ENCODE measurements at places on chromosomes 6 and 20.

GRCh38 chr6:132410830-132411229 lies 9.6 kb upstream of the MOXD1 start:
- no peak for DNase-seq

DNA sequence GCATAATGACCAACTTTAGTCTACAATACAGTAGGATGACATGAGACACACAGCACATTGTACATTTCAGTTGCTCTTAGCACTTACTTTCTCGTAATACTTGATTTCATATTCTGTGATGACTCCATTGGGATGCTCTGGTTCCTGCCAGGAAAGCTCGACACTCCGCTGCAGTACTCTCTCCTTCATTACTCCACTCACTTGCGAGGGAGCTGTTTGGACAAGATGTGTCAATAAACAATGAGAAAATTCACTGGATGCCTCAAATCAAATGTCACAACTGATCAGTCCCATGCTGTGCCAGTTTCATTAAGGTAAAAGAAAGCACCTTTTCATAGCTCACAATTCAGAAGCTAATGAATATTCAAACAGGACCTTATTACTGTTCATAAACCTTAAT lies 147.1 kb downstream of the EPHA7 start:
- DNase-seq, result no peak

GRCh38 chr6:154127657-154128056 lies 88.6 kb downstream of the OPRM1 start:
- no peak for DNase-seq

DNA sequence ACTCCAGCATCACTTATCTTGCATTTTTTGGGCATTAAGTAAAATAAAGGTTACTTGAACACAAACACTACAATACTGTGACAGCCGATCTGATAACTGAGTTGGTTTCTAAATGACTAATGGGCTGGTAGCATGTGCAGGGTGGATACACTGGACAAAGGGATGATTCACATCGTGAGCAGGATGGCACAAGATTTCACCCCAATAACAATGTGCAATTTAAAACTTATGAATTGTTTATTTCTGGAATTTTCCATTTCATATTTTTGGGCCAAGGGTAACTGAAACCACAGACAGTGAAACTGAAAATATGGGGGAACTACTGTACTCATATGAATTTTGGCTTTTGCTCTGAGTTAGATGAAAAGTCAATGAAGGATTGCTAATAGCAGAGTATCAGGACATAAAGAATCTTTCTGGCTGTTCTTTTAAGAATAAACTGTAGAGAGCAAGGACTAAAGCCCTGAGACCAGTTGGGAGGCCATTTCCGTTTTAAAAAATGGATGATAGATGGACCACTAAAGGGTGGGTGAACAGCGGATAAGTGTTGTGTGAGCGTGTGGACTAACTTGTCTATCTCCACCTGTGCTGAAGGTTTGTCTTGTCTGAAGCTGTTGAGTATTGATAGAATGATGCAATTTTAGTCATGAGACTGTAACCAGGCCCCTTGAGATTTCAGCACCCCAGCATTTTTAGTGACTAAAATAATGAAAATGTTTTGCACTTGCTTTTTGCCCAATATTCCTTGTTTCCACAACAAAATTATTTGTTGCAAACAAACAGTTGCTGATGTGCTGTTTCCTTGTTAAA lies 8.2 kb downstream of the SPINT3 start:
- DNase-seq, result no peak

DNA sequence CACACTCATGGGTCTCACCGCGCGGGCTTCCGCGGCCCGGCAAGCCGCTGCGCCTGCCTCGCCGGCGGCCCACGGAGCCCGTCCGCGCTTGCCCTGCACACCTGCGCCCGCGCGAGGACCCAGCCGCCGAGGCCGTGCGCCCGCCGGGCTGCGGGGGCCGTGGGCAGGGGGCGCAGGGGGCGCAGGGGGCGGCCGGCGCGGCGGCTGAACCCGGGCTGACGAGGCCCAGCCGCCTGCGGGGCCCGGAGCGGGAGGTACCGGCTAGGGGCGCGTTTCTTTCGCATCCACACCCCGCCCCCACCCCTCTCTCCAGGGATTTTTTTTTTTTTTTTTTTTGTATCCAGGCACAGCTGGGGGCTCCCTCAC lies 43.8 kb upstream of the OSTM1 start:
- no peak for DNase-seq

DNA sequence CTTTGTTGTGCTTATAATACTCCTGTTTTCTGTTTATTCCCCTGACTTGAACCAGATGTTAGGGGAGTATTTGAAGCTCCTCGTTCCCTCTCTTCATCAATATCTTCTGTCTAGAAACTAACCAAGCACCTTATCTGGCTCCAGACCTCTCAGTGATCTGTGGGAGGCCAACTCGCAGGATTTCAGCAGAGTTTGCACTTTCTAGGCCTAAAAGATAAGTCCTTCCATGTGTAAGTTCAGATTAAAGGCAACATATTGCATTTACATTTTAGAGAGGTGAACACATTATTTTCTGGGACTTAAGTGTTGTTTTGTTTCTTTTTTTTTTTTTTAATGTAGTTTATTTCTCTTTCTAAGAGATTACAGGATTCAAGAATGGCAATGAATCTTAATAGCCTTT lies 139.4 kb upstream of the AKAP12 start:
- no peak for DNase-seq

DNA sequence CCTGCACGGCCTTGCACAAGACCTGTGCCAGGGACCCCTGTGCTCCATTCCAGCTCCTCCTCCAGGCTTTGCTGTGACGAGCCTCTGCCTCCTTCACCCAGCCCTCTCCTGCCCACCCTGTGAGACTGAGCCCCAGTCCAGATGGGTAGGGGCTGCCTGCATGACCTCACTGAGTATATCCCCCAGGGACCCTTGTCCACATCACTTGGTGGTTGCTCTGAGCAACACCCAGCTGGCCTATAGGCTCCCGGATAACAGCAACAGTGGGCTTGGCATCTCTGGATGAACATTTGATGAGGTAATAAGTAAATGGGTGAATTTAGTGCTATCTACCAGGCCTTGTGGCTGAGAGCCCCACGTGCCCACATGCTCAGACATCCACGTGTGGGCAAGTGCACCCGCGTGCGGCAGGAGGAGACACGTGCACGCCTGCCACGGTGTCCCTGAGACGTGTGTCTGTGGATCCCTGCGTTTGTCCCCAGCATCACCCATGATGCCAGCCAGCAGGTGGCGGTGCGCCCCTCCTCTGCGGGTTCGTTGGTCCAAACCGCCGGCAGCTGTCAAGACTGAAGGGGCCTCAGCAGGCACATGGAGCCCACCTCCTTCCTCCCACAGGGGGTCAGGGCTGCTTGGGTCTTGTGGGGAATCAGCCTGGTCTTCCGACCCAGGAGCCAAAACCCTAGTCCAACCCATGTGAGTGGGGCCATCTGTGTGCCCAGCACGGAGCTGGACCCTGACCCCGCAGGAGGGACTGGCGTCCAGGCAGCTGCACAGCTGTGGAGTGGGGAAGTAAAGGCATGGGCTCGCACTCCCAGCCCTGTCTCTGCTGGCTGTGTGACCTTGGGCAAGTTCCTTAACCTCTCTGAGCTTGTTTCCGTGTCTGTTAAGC lies 45.9 kb downstream of the FGD2 start:
- peak; percentile 96 for DNase-seq
